CD4-positive, alpha-beta T cell treated with Interleukin-17A for 4 hours (primary cell): ENCODE measurements at places on chromosomes 13 and 19.

DNA sequence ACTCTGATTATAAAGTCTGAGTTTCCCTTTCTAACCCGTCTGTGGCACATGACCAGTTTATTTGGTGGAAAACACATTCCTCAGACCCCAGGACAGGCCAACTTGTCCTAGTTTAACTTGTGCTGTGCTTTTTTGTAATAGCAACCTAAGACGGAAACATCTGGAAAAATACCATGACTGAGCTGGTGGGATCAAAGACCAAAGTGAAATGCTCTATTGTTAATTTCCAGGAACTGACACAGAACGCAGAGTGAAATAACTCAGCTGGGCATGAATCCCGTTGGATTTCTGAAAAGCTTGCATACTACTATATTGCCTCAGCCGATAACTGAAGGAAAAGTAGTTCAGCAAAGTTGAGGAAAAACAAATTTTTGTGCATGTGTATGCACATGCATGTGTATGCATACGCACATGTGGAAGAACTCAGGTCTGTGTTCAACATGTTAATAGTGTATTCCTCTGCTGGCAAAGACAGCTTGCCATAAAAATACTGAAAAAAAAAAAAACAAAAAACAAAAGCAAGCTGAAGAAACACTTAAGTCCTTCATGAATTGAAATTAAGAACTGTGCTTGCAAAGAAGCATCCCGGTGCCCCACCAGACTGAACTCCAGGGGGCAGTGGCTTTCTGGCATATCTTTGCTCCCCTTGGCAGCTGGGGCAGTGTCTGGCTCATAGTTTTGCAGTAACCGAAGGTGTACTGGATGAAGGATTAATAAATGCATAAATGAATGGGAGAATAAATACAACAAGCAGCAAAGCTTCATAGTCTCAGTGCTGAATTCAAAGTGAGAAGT, 187.8 kb downstream of the LHFPL6 start:
- no peak for DNase-seq

GRCh38 chr13:79407349-79407979, 1.4 kb upstream of the RBM26 start:
- DNase-seq = no peak

- DNase-seq = no peak
These were observed 40.0 kb upstream of the GAS6 start for GRCh38 chr13:113903912-113904311.

- no peak for DNase-seq
These were observed 2.2 kb downstream of the FFAR1 start for GRCh38 chr19:35349614-35350521.

GRCh38 chr13:98869408-98870090, 108.3 kb downstream of the DOCK9 start:
- no peak for DNase-seq

DNA sequence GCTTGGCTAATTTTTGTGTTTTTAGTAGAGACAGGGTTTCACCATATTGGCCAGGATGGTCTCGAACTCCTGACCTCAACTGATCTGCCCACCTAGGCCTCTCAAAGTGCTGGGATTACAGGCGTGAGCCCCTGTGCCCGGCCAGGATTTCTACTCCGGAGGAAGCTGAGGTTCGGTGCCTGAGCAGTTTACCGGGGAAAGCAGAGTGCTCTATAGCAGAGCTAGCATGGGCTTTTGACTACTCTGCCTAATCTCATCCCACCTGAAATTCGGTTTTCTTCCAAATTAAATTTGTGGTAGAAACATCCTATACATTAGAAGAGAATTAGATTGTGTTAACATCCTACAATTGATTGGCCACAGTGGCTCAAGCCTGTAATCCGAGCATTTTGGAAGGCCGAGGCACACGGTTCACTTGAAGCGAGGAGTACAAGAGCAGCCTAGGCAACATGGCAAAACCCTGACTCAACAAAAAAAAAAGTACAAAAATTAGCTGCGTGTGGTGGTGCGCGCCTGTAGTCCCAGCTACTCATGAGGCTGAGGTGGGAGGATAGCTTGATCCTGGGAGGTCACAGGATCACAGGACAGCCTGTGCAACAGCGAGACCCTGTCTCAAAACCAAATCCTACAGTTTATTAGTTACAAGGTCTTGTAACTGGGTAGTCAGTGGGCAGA, 1.6 kb downstream of the RPL13A start:
- DNase-seq = no peak

- no peak for DNase-seq
These were observed 43.8 kb downstream of the DCT start for GRCh38 chr13:94435604-94436226.

DNA sequence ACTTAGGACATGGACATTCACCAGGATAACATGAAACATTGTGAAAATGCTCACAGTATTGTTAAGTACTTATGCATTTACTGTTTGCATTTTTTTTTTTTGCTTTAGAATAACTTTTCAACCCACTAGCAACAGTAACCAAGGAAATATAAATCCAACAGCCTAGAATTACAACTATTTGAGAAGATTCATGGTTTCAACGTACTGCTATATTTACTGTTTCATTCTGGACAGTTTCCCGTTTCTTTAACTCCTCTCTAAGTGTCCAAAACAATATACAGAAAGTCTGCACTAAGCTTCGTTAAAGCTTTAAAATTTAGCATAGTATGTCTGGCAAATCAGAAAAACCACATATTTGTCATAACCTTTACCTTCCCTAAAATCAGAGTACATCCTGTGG, 2.7 kb downstream of the SMAD9 start:
- DNase-seq = no peak

DNA sequence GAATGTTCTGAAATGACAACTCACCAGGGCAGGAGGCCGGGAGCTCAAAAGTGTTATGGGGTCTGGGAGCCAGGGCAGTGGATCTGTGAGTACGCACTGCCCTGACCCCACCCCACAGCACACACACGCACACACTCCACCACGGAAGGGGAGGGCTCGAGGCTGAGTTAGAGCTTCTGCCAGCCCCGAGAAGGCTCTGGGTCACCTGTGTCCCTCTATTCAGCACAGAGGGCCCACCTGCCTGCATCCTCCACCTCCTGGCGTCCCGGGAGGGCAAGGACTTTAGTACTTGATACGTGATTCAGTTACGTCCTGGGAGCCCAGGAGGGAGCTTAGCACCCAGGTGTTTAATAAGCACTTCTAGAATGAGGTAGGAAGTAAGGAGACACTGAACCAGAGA, 190.0 kb upstream of the GPR12 start:
- no peak for DNase-seq
